Left ventricle myocardium inferior (tissue), 1 donor: ENCODE measurements at places on chromosomes 7 and 10. TPM values are rescaled to one million over a fixed set of nuclear protein-coding genes. Genes with fewer than 3 reads are reported as not detected.

- DNase-seq = no peak
These were observed 1.7 kb downstream of the PGAM1 start for GRCh38 chr10:97427571-97428179.

DNA sequence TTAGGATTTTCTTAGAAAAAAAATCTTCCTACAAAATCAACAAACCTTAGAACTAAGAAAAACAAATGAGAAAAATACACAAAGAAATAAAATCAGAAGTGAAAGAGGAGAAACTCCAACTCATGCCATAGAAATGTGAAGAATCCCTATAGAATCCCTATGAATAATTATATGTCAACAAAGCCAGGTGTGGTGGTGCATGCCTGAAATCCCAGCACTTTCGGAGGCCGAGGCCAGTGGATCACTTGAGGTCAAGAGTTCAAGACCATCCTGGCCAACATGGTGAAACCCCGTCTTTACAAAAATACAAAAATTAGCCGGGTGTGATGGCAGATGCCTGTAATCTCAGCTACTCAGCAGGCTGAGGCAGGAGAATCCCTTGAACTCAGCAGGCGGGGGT lies 27.1 kb downstream of the ACSM6 start:
- DNase-seq = no peak

DNA sequence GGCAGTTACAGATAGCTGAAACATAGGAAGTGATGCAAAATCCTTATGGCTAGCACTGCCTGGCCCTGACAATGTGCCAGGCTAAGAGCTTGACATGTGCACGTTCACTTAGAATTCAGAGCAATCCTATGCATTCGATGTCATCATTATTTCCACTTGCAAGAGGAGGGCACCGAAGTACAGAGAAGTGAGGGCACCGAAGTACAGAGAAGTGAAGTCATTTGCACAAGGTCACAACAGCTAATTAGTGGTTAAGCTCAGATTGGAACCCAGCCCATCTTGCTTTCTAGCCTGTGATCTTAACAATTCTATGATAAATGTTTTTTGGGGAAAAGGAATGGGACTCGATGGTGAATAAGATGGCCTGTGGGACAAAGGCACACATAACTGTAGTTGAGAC lies 73.4 kb downstream of the ARHGAP22 start:
- DNase-seq = no peak

Gene AFAP1L2
- total RNA-seq = 7.0 TPM

Gene HOXA1
- not detected for total RNA-seq

DNA sequence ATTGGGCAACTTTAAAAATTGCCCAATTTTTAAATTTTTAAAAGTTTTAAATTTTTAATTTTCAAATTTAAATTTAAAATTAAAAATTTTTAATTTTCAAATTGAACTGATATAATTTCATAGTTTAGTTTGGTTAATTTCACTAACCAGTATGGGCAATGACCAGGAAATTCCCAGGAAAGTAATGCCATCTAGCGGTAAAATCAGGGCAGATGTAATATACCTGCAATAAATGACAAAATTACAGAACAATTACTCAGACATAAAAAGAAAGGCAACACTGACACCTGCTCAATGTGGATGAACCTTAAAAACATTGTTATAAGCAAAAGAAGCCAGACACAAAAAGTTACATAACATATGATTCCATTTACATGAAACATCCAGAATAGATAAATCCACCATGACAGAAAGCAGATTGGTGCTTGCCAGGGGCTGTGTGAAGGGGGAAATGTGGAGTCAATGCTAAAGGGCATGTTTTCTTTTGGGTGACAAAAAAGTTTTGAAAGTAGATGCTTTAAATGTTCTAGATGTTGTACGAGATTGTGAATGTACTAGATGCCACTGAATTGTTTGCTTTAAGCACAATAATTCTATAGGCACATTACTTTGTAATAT lies 28.6 kb upstream of the SLC16A12 start:
- no peak for DNase-seq

Gene OR2A42
- total RNA-seq = not detected

Gene SUN3
- total RNA-seq = not detected

Gene KLF14
- total RNA-seq = 0.11 TPM
